Activated CD4-positive, alpha-beta T cell treated with anti-CD3 and anti-CD28 coated beads for 1 hour (primary cell): ENCODE measurements at places on chromosomes 1 and 21.

GRCh38 chr1:235018161-235018560 is 110.5 kb downstream of the TOMM20 start:
- no peak for DNase-seq

GRCh38 chr1:212967801-212968200 is 17.5 kb downstream of the VASH2 start:
- no peak for DNase-seq

GRCh38 chr1:109547463-109548320 is 723 bp upstream of the GNAI3 start:
- DNase-seq, result no peak

GRCh38 chr1:185939142-185939541 is 205.0 kb downstream of the HMCN1 start:
- DNase-seq, result no peak

GRCh38 chr1:24875257-24875656 is 54.8 kb downstream of the RUNX3 start:
- DNase-seq, result no peak

DNA sequence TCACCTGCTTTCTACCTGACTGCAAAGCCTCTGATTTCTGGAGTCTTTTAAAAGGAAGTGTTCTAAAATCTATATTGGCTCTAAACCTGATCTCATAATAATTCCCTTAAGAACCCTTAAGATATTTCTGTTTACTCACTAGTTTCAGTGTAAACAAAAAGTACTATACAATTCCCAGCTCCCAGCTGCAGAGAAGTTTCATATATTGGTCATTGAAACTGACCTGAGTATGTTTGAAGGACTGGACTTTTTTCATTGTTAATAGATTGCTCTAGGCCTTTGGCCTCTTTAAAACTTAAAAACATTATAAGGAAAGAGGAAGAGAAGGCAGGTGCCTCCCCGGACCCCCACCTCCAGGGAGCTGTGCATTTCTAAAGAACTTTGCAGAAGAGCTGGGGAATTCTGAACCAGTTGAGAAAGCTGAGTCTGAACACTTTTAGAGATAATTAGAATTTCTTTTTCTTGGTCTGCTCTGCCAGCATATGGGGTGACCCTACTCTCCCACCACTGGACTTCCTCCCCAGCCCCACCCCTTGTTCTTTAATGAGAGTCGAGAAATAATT is 23.7 kb downstream of the CLIC6 start:
- DNase-seq, result no peak

- no peak for DNase-seq
These were observed 3.4 kb downstream of the FAM43B start for GRCh38 chr1:20555758-20556120.

GRCh38 chr1:214857716-214858115 is 224.8 kb upstream of the KCNK2 start:
- DNase-seq, result no peak

GRCh38 chr1:215397106-215397505 is 170.0 kb upstream of the KCTD3 start:
- no peak for DNase-seq

- DNase-seq, result no peak
These were observed 50.2 kb downstream of the ST3GAL3 start for GRCh38 chr1:43757343-43758053.

GRCh38 chr1:26580116-26580515 is 50.6 kb downstream of the RPS6KA1 start:
- no peak for DNase-seq

GRCh38 chr21:32424191-32424535 is 11.7 kb downstream of the EVA1C start:
- DNase-seq, result no peak

- DNase-seq, result no peak
These were observed 119.2 kb downstream of the ETS2 start for GRCh38 chr21:38924954-38925353.

DNA sequence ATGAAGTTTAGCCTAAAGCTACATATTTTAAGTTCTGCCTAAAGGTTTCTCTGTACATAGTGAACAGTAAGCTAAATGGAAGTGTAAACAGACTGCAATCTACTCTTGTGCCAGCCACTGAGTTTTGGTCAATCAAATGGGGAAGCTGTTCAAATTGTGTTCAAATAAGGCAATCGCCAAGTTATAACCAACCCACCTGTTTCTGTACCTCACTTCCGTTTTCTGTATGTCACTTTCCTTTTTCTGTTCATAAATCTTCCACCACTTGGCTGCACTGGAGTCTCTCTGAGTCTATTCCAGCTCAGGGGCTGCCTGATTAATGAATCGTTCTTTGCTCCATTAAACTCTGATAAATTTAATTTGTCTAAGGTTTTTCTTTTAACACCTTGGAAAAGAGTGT is 10.8 kb upstream of the THEM4 start:
- no peak for DNase-seq

DNA sequence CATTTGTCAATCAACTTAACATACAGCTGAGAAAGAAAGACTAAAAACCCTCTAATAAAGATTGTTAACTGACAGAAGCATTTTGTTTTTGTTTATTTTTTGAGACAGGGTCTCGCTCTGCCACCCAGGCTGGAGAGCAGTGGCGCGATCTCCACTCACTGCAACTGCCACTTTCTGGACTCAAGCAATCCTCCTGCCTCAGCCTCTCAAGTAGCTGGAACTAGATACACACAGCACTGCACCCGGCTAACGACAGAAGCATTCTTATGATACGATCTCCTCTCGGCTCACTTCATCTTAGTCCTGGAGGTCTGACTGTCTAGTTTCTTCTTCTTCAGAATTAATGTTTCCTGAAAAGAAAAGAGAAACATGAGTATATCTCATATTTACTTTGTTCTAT is 23.5 kb downstream of the RSPH1 start:
- no peak for DNase-seq

GRCh38 chr1:88608139-88608943 is 75.7 kb upstream of the PKN2 start:
- DNase-seq, result no peak

DNA sequence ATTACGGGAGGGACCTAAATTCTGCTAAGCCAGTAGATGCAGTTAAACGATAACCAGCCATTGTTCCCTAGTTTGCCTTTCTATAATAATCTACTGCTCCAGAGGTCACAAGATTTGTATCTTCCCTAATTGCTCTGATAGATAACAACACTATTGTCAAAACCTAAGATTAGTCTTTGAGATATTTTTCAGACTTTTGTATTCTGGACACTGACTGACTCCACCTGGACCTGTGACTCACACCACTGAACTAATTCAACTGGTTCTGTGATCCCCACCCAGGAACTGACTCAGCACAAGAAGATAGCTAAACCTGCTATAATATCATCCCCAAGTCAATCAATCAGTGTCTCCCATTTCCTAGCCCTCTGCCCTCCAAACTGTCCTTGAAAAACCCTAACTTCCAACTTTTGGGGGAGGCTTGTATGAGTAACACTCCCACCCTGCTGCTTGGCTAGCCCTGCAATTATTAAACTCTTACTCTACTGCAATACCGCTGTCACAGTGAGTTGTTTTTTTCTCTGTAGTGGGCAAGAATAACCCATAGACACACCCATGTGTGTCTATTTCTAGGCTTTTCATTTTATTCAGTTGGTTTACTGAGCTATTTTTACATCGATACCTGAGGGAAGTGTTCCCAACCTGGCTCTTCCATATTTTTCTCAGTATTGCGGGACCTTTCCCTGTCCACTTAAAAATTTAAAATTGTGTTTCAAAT is 11.2 kb downstream of the KIFAP3 start:
- no peak for DNase-seq

DNA sequence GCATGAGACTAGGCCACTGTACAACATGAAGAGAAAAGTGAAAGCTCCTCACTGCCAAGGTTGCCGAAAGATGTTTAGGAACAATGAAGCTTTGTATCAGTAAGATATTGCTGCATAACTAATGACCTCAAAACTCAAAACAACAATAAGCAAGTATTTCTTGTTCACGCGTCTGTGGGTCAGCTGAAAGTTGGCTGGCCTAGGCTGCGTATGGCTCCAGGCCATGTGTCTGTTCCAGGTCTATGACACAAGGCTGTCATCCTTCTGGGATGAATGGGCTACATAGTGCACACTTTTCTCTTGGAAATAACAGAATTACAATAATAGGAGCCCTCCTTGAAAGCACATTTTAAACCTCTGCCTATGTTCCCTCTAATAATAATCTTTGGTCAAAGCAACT is 515.9 kb downstream of the PLPP3 start:
- no peak for DNase-seq

- no peak for DNase-seq
These were observed 34.4 kb upstream of the COL18A1 start for GRCh38 chr21:45370575-45370974.

DNA sequence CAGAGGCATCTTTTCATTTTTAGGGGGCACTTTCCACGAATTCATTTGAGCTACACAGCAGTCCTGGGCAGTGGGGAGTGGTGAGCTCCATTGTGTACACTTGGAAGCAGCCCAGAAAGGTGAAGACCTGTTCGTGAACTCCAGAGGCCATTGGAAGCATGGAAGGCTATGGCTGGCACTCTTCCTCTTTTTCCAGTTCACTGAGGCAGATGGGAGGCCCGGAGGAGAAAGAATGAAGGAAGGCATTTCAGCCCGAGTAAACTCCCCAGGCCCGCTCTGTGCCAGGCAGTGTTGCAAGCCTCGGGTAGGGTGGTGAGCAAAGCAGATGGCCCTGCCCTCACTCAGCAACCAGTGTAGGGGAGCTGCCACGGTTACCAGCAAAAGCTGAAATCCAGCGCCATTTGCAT is 673 bp upstream of the DHCR24 start:
- DNase-seq, result no peak

DNA sequence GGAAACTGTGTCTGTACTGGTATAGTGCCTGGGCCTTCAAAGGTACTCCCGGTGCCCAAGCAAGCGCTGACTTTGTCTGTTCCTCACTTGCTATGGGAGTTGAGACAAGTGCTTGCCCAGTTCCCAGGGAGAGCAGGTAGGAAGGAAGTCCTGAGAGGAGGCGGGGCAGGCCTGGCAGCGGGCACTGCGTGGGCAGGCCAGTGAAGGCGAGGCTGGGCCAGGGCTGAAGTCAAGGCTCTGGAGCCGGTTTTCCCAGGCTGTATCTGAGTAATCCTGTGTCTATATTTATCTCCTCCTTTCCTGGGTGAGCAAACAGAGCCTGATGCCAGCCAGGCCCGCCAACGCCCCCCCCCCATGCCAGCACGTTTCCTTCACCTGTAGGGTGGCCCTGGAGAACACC is 15.9 kb upstream of the EDN2 start:
- DNase-seq, result no peak

DNA sequence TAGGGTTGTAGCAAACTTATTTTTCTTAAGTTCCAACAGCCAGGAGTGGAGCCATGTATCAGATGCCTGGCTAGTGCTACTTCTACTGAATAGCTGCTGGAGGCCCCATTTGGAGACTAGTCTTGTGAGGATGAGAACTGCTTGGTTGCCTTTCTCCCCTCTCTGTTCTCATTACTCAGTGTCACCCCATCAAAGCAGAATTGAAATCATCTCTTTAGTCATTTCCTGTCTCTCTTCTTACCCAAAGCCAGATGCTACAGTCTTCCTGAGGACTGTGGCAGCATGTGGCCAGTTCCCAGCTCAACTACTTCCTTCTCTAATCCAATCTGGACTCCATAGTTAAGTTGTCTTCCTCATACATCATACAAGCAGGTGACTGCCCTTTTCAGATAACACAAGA is 197.5 kb downstream of the BRINP2 start:
- no peak for DNase-seq

GRCh38 chr1:244144053-244144452 is 93.0 kb downstream of the ZBTB18 start:
- DNase-seq, result no peak

GRCh38 chr1:227994632-227995300 is 12.0 kb upstream of the WNT3A start:
- DNase-seq, result no peak

- DNase-seq, result no peak
These were observed 7.6 kb downstream of the DNMT3L start for GRCh38 chr21:44253832-44254710.

GRCh38 chr1:157512036-157512969 is 40.0 kb downstream of the FCRL5 start:
- DNase-seq, result no peak

DNA sequence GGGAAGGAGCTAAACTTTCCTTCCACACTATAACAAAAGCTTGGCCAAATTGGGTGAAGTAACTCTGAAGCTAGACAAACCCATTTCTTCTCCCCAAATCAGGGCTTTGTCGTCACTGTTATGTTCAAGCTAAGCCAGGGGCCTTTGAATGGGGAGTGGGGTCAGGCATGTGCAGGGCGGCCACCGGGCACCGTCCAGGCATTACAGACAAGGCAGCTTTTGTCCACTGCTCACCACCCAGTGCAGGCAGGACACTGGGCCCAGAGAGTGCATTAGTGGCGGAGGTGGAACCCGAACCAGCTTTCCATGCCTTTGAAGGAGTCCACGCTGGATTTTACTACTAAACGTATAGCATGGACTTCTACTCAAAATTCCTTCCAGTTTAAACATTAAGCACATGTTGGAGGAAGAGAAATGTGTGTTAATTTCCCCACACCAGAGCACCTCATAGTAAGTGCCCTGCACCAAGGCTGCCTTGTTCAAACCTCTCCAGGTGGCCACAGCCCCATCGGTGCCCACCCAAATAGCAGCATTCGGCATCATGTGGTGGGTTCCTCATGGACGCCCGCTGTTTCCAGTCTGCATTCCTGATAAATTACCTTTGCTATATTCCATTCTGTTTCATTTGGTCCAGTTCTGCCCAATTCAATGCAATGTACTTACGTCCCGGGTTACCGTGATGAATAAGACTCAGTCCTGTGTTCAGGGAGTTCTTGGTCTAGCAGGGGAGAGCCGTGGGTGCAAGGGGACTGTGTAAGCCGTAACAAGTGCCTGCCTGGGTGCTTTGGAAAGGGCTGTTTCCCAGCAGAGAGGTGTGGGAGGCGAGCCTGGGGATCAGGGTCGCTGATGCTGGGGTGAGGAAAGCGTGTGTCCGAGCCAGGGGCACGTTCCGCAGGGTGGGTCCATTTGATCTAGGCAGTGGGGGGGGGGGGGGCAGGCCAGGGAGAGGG is 1.6 kb downstream of the UBASH3A start:
- DNase-seq, result no peak
